ENCODE measurements at places on chromosomes 2 and 18. TPM values are rescaled to one million over a fixed set of nuclear protein-coding genes. Genes with fewer than 3 reads are reported as not detected.

DNA sequence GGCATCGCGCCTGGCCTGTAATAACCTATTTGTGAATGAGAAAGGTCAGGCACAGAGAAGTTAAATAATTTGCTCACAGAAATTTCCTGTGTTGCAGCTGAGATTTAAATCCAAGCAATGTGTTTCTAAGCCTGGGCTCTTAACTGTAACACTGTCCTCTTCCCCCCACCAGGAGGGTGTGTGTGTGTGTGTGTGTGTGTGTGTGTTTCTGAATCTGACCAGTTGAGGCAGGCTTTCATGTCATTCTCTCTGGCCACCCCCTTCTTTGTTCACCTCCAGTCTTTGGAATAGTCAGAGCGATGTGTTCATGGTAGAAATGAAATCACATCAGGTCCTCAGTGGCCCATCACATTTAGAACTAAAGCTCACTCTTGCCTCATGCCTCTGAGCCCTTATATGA, 81.2 kb downstream of the NEDD4L start:
- no peak for DNase-seq

GRCh38 chr2:27264753-27265535, 2.1 kb upstream of the SLC30A3 start:
- peak; percentile 20 for DNase-seq

Gene LRATD1
- total RNA-seq = not detected

DNA sequence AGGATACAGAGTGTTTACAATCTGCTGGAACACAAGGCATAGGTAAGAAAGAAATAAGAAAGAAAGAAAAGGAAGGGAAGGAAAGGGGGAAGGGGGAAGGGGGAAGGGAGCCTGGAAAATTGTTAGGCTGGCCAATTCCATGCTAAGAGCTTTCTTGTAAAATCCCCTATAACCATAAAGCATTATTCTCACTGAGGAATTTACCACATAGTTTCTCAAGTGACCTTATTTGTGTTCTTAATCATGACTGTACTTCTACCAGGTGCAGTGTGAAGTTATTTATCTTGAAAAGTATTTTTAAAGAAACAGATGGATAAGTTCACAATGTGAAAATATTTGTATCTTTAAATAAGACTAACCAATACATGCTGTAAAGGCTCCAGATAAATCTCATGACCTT, 39.2 kb upstream of the KIDINS220 start:
- DNase-seq = no peak

- no peak for DNase-seq
Observed at GRCh38 chr2:26290001-26290400, 45.3 kb downstream of the HADHB start.

DNA sequence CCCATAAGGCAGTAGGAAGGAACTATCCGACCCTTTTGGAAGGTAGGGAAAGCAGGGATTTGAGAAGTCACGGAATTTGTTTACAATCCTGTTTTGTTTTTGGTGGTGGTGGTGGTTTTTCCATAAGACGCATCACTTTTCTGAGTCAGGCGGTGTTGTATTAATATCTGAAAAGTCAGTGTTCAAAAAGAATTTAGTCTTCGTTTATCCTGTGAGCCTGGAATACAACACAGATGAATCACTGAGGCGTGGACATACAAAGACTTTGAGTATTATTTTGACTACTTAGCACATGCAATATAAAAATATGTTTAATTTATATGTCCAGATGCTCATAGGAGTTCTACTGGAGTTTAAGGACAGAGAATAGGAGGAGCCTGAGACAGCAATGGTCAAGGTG, 785 bp downstream of the ZNF892 start:
- DNase-seq = no peak

Gene FSIP2
- total RNA-seq = not detected

- DNase-seq = no peak
Observed at GRCh38 chr2:220334210-220334609, 706.8 kb downstream of the SLC4A3 start.

Gene RAPGEF4
- total RNA-seq = not detected

Gene VIT
- not detected for total RNA-seq

DNA sequence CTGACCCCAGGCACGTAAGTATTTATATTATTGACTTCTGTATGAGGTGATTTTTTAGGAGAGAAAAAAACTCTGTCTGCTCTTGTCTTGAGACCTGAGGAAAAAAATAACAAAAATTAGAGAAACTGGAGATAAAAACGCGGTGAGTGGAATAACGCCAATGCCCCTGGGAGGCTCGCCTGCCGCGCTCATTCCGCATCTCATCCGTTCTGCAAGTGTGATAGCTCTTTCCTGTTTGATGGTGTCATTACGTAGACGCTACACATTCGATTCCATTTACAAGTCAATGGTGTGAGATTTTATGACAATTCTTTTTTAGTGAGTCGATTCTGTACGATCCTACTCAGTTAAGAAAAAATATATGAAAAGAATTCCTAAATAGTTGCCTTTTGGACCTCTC, 194.3 kb upstream of the SMIM21 start:
- no peak for DNase-seq

DNA sequence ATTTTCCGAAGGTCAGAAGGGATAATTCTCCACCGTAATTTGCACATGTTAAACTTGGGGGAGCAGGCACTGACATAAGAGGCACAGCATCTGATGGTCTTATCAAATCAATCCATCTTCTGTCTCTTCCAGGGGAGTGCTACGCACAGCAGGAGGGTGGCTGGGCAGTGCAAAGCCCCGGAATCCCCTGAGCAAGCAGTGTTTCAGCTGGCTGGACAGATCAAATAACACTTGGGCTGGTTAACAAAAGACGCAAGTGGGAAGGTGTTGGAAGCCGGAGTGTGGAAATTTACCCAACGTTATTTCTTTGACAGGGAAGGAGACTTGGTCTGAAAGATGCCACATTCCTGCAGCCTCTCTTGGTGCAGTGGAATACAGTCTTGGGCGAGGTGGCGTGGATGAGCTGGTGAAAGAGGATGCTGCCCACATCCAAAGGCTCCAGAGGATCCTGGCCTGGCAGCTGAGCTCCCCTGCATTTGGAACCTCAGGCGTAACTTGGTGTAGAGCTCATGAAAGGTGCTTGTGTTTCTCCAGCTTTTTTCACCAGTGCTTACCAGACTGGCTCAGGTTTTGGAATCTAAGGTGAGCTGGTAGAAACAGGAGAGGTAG, 103.0 kb downstream of the MAPK4 start:
- no peak for DNase-seq

Gene BCL11A
- not detected for total RNA-seq

- DNase-seq = no peak
Observed at GRCh38 chr18:69233465-69234054, 167.1 kb upstream of the DOK6 start.

DNA sequence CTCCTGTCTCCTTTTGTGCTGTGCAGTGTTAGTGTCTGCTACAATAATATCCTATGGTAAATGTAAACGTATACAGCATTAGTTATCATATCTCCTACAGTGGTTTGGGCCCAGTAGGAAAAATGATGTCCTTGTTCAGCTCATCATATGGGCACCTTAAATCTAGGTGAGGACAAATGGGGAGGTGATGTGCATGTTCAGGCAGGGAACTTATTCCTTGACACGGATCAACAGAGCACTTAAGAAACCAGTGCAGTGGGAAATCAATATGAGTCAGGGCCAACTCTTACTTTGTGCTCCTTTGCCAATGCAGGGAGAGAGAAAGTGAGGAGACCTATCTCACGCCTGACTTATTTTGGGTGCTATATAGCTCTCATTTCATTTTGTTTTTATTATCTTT, 76.4 kb downstream of the KLHL14 start:
- no peak for DNase-seq

GRCh38 chr2:100237163-100237562, 85.1 kb downstream of the LONRF2 start:
- DNase-seq = no peak

Gene FAM210A
- 27.9 TPM for total RNA-seq

DNA sequence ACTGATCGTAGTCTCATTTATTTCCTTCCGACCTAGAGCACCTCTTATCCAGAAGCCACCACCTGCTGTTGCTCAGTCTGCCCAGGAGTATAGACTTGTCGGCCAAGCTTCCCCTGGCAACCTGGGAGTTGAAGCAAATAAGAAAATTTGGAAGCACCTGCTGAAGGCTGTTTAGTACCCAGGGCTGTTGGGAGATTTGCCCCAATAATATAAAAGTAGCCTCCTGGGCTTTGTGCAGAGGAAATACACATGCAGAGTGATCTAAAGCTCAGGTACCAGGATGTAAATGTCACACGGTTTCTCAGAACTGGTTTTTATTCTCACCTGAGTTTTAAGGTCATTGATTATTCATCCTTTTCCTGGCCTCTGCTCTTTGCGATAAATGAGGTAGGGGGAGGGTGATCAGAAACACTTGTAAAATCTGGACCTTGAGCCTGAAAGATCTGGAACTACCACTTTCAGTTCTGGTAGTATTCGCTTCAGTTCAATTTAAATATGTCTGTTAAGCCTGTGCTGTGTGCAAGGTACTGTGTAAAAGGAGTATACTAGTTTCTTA, 789 bp upstream of the COX7A2L start:
- no peak for DNase-seq

Gene OST4
- 339 TPM for total RNA-seq

Gene CIB4
- not detected for total RNA-seq

Measured in G401 (cell line).